Activated T-helper 2 cell treated with anti-CD3 and anti-CD28 coated beads, Interferon-gamma antibody, Interleukin-2, Interleukin-4, amounts not matched to agents 10 μg/mL and 5 μg/mL and 100 μg/mL, durations not matched to agents 14 hours and 24 hours and 36 hours (primary cell): ENCODE measurements at places on chromosomes 11 and 22. TPM values are rescaled to one million over a fixed set of nuclear protein-coding genes. Genes with fewer than 3 reads are reported as not detected.

- H3K36me3 ChIP-seq = no peaks in the 10 kb centered on the region
- no peak for DNase-seq
These were observed 210.8 kb downstream of the PGR start for GRCh38 chr11:100918551-100919500.

- no peak overlapping the region for H3K4me3 ChIP-seq
- no peak for DNase-seq
- H3K4me1 ChIP-seq = no peaks in the 10 kb centered on the region
- no peak overlapping the region for H3K27ac ChIP-seq
These were observed 793.7 kb upstream of the LRRC4C start for GRCh38 chr11:42253156-42253555.

DNA sequence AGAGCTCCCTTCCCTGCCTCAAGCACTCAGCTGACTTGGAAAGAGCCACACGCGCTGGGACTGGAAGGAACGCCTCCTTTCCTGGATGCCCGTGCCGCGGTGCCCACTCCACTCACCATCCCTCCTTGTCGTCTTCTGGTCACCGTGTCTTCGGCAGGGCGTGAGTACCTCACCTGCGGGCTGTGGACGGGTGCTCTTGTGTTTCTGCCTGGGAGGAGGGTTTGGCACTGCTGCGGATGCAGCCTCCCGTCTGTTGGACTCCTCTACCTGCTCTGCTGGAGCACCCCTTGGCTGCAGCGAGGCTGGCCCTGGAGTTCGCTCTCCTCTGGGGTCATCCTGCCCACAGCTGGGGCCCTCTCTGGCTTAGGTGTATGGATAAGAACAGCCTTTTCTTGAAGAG, 612.7 kb downstream of the BRD1 start:
- H3K27me3 ChIP-seq = no peaks in the 10 kb centered on the region
- H3K27ac ChIP-seq = no peak overlapping the region
- no peaks in the 10 kb centered on the region for H3K36me3 ChIP-seq
- no peak overlapping the region for H3K4me3 ChIP-seq
- H3K4me1 ChIP-seq = no peaks in the 10 kb centered on the region
- DNase-seq = no peak

Gene MFRP
- not detected in 2 replicates for total RNA-seq

GRCh38 chr11:78311702-78312371, 105.8 kb downstream of the GAB2 start:
- DNase-seq = no peak
- peaks cover 44% of the 10 kb centered on the region for H3K36me3 ChIP-seq
- H3K4me1 ChIP-seq = peaks cover 84% of the 10 kb centered on the region
- H3K4me3 ChIP-seq = no peak overlapping the region

GRCh38 chr11:70885281-70886231, 366.8 kb downstream of the SHANK2 start:
- H3K36me3 ChIP-seq = no peaks in the 10 kb centered on the region
- DNase-seq = no peak
- no peak overlapping the region for H3K4me3 ChIP-seq

- no peaks in the 10 kb centered on the region for H3K27me3 ChIP-seq
- no peaks in the 10 kb centered on the region for H3K36me3 ChIP-seq
- no peak overlapping the region for H3K27ac ChIP-seq
- no peak overlapping the region for H3K4me3 ChIP-seq
- DNase-seq = no peak
These were observed 30.4 kb downstream of the SEZ6L start for GRCh38 chr22:26199665-26200064.

GRCh38 chr11:15213471-15214231, 98.9 kb downstream of the INSC start:
- no peaks in the 10 kb centered on the region for H3K36me3 ChIP-seq
- no peaks in the 10 kb centered on the region for H3K4me1 ChIP-seq
- no peak overlapping the region for H3K4me3 ChIP-seq

- H3K4me3 ChIP-seq = no peak overlapping the region
- DNase-seq = no peak
- no peaks in the 10 kb centered on the region for H3K4me1 ChIP-seq
- H3K27me3 ChIP-seq = no peaks in the 10 kb centered on the region
- H3K36me3 ChIP-seq = no peaks in the 10 kb centered on the region
- H3K27ac ChIP-seq = no peak overlapping the region
These were observed 904.2 kb upstream of the RAG2 start for GRCh38 chr11:37502202-37502601.

- peaks cover 6% of the 10 kb centered on the region for H3K36me3 ChIP-seq
- H3K27ac ChIP-seq = peak overlapping the region; percentile 69
- H3K4me1 ChIP-seq = peaks cover 56% of the 10 kb centered on the region
These were observed 6.3 kb downstream of the PHF21A start for GRCh38 chr11:46114961-46115360.

Gene SLC6A5
- not detected in 2 replicates for total RNA-seq

Gene GLYATL1
- not detected in 2 replicates for total RNA-seq
